Stimulated activated CD4-positive, alpha-beta T cell treated with anti-CD3 and anti-CD28 coated beads, TNF-alpha, amount 100 ng/mL, for 4 hours (primary cell): ENCODE measurements at places on chromosomes 2 and 18.

DNA sequence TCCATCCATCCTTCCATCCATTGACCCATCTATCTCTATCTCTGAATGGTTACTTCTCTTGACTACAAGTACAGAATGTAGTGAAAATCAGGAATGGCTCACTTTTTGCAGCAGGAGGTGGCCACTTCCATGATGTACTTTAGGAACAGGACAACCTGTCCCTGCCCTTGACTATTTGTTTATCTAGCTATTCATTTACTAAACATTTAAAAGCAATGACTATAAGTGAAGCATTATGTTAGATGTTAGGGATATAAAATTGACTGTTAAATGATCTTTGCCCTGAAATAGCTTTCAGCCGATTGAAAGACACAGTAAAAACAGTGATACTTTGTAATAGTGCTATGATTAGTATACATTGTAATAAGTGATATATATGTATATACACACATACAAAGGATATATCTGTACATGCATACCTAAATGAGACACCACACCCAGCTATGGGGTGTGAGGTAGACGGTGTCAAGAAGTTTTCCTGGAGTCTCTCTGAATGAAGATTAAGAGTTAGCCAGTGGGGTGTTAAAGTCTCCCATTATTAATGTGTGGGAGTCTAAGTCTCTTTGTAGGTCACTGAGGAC lies 68.5 kb downstream of the C18orf54 start:
- DNase-seq, result no peak

DNA sequence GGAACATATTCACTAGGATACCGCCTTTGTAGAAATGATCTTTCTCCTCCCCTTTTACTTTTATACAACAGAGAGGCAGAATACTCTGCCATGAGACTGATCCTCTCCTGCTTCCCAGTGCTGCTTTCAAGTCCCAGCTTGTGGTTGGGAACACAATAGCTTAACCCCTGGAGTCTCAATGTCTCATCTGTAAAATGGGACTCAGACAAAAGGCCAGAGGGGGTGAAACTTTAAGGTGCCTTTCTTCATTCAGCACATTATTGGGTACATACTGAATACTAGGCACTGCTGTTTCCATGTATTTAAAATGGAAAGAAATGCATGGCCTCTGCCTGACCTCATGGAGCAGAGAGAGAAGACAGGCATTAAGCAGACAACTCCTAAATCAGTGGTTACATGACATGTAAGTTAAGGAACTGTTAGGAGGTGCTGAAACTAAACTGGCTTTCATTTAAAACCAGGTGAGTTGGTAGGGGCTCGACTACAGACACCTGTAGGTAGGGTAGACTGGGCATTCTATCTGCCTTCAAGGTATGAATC lies 53.8 kb downstream of the MAP4K4 start:
- DNase-seq, result no peak

DNA sequence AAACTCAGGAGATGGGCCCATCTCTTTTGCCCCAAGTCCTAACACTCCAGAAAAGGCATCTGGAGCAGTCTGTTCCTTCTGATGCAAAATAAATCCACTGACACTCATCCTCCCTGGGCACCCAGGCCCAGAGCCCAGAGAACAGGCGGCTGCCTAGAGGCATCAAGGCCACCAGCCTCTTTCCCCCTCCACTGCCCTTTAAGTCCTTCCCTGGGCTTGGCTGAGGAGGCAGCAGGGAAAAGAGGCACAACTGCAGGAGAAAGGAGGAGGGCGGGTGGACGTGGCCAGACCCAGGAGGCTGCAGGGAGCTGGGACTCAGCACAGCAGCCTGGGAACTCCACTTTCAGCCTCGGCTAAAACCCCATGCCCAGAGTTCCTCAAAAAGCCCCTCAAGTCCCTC lies 99.7 kb upstream of the ID2 start:
- no peak for DNase-seq

GRCh38 chr18:74139411-74139810 lies 8.2 kb downstream of the FBXO15 start:
- DNase-seq, result no peak

DNA sequence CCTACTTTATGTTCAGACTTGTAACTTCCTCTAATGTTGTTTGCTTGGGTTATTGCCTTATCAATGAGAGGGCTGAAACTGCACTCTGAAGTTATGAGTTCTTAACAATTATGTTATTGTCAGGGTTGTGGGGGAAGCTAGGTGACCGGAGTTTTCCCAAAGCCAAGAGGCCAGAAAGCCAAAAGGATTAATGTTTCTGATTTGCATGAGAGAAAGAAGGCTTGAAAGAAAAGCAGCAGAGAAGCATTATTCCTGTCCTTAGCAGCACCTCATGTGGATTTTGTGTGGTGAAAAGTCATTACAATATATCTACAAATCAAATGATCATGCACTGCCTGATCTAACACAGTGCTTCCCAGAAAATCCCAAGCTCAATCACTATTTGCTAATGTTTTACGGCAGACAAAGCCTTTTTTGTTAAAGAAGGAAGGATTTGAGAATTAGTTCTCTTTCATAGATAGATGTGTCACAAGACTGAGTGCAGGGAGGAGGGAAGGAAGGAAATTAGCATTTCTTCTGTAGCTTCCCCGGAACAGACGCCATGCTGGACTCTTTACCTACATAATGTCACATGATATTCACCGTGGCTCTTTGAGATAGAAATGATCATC lies 203.2 kb downstream of the ALK start:
- DNase-seq, result no peak

DNA sequence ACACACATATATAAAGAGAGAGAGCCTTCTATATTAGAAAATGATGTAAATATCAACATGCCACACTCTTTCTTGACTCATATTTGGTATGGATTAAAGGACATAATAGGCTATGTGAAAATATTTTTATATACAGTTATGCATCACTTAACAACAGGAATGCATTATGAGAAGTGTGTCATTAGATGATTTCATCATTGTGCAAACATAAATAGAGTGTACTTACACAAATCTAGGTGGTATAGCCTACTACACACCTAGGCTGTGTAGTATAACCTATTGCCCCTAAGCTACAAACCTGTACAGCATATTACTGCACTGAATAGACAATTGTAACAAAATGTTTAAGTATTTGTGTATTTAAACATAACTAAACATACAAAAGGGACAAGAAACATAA lies 354.8 kb upstream of the CNTNAP5 start:
- no peak for DNase-seq

DNA sequence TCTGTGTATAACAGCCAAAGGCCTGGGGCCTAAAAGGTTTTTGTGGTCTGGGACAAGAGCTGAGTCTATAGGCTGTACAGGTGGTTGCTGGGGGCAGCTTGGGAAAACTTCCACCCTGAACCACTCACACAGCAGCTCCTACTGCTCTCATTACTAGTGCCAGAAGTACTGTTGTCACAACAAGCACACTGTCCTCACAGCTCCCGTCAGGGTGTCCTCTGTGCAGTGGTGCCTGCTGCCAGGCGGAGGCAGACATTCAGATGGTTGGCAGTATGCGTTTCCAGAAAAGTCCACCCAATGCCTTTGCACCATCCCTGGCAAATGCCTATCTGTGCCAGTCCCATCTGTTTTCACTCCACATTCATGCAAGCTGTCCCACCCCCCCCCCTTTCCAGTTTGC lies 58.5 kb downstream of the EPAS1 start:
- no peak for DNase-seq

- DNase-seq, result no peak
These were observed 8.0 kb upstream of the ITGB6 start for GRCh38 chr2:160207804-160208654.

- no peak for DNase-seq
These were observed 42.5 kb downstream of the ZEB2 start for GRCh38 chr2:144477281-144477956.

- no peak for DNase-seq
These were observed 39.5 kb upstream of the NRP2 start for GRCh38 chr2:205642599-205643356.

- DNase-seq, result no peak
These were observed 83.5 kb upstream of the GPC1 start for GRCh38 chr2:240351826-240352426.

GRCh38 chr18:21605213-21605612 lies 4.7 kb upstream of the ESCO1 start:
- no peak for DNase-seq

GRCh38 chr18:394987-395362 lies 105.5 kb downstream of the COLEC12 start:
- DNase-seq, result no peak

- no peak for DNase-seq
These were observed 46.7 kb downstream of the LDLRAD4 start for GRCh38 chr18:13265008-13265910.

DNA sequence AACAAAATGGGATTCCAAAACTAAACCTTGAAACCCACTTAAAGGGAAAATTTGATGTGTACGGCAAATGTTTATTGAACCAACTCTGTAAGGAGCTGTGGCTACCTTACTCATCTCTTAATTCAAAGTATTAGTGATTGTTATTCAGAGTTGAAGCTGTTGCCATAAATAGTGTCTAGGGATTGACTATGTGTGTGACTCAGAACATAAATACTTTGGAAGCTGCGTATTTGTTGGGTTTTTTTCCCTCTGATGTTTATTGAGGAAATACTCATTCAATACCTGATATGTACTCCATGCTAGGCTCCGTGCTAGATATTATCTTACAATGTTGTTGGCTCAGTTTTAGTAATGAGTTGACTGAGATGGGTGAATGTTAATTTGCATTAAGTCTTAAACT lies 90.4 kb downstream of the PTRHD1 start:
- DNase-seq, result no peak

GRCh38 chr18:57627488-57627887 lies 5.9 kb upstream of the NARS1 start:
- no peak for DNase-seq

DNA sequence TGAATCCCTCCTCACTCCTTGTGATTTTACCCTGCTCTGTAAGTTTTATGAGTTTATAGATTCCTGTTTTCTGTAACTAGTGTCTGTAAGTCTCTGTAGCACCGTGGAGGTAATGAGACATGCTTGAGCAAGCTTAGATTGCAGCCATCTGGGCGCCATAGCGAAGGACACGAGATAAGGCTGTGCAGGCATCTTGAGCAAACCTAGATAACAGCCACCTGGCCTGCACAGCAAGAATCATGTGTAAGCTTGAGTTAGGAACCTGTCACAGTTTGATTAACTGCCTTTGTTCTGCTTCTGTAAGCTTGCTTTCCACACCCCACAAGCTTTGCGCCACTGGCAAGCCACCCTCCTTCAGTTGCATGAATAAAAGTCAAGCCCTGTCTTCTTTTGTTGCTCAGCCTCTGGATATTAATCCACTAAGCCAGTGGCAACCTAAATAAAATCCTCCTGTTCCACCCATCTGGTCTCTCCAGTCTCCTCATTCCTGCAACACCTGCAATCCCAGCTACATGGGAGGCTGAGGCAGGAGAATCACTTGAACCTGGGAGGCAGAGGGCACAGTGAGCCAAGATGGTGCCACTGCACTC lies 270.6 kb upstream of the RGPD4 start:
- no peak for DNase-seq

DNA sequence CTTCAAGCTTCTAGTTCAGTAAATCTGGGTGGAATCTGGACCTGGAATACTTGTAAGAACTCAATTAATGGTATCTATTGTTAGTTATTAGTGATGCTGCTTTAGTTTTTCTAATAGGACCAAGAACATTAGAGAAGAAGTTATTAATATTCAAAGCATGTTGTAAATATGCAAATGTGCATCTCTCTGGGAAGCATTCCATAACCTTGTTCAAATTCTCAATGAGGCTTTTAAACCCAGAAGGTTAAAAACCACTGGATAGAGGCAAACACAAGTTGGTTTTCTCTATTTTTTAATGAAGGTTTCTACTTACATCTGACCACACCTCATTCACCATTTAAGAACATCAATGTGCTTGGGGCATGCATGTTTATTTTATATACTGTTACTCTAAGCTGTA lies 16.1 kb upstream of the ACVR1C start:
- DNase-seq, result no peak

DNA sequence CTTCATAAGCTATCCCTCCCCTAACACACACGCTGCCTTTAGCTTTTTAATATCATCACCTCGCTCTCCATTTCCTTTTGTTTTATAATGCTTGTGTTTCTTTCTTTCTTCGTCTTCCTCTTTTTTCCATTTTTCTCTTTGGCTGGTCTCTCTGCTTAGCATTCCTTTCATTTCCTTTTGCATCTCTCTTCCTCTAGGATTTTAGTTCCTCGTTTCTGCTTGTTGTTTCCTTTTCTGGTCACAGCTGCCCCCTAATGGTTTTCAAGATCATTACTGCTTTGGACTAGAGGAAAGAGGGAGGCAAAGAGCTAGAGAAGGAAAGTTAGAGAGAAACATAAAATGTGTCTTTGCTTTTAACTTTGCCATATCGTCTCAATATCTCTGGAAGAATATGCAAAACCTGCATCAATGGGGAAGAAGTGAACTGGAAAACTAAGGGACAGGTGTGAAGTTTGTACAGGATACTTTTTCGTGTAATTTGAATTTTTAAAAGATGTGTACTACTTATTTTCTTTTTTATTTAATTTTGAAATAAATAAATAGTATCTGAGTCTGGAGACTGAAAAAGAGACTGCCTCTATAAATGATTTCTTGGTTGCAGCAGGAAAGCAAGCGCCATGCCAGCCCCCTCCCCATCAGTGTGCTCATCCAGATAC lies 6.3 kb upstream of the NRP2 start:
- no peak for DNase-seq

- DNase-seq, result no peak
These were observed 99.4 kb upstream of the EPHA4 start for GRCh38 chr2:221671515-221671914.

DNA sequence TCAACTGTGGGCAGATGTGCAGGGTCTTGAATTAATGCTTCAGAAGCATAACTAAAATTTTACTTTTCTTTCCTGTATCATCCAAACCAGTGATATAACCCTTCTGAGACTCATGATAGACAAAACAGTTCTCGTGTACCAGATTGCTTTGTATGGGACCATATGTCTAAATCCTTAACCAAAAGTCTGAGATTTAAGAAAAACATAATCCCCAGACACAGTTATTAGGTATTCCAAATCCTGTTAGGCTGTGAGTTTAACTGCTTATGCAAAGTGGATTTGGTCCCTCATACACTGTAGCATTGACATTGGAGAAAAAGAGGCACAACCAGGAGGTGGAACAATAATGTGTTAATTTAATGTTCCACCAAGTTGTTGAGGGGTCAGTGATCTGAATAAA lies 235.0 kb downstream of the PMAIP1 start:
- DNase-seq, result no peak

DNA sequence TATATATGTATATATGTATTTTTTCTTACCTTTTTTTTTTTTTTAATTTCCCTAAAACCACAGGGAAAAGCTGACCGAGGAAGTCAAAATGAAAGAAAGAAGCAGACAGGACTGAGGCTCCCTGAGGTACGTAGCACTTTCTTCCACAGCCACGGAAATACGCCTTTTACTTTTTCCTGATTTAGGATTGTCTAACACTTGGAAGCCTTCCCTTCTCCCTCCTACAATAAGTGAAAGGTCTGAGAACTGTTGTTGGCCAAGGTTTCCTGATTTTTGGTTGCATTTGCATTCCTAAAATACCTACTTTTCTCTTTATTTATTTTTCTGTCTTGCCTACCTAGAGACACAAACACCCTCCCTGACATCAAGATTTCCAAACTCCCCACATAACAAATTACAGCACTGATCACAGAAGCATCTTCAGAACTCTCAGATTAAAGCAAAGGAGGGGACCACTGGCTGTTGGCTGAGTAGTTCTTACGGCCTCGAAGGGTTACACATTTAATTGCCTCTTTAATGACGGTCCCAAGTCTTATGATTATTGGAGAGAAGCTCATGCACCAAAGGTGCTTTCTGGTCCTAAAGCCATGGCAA lies 778.5 kb upstream of the FANCL start:
- no peak for DNase-seq

GRCh38 chr2:223815884-223816570 lies 21.4 kb downstream of the AP1S3 start:
- DNase-seq, result no peak
